ENCODE measurements at places on chromosomes 1 and 21.

- no peak for DNase-seq
Measured at GRCh38 chr1:213425376-213426030, 374.5 kb downstream of the RPS6KC1 start.

DNA sequence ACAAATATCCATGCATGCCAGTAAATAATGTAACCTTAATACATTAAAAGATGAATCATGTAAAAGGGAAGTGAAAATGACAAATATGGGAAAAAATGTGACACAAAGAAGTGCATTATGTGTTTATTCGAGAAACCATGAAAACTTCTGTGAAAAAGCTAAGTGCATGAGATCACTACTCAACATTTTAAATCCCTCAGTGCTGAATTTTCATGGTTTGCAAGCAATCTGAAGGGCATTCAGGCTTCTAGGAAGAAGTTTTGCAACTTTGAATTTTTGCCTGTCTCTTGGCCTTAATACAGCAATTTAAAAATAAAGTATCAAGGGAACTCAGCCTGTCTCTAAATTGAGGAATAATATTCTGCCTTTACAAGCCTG is 78.2 kb downstream of the MAP3K7CL start:
- DNase-seq = no peak

DNA sequence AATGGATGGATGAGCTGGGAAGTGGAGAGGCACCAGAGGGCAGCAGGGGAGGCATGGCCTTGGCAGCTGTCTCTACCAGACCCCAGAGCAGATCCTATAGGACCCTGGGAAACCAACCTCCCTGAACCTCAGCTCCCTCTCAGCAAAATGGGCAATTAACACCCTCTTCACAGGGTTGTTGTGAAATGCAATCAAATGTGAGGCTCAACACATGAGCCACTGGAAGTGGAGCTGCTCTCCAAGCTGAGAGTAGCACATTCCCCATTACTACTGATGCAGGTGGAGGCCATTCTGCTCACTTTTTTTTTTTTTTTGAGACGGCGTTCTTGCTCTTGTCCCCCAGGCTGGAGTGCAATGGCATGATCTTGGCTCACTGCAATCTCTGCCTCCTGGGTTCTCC is 6.5 kb upstream of the SYNC start:
- DNase-seq = no peak

DNA sequence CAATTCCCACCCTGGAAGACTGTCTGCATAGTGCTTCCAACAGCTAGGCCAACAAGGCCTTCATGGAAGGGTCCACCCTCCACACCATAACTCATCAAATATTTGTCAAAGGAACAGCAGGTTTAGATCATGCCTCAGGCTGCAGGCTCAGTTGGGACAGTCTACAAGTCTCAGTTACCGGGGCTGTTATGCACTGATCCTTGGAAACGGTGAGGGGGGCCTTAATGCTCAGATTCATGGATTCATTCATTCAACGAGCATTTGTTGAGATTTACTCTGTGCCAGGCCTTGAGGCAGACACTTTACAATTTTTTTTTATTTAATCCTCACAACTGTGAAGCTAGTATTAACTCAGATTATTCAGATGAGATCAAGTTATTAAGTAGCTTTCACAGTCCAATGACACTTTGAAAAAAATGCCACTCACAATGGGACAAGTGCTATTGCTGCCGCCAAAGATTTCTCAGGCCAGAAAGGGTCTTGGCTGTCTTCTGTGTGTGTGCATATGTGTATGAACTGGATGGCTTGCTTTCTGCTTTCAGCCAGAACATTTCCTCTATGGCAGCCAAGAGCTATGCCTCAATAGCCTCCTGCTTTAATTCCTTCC is 8.9 kb upstream of the C1orf216 start:
- DNase-seq = no peak

GRCh38 chr1:10891091-10891490 is 94.6 kb upstream of the CASZ1 start:
- no peak for DNase-seq

- no peak for DNase-seq
Measured at GRCh38 chr1:168164771-168165170, 14.0 kb upstream of the TIPRL start.

DNA sequence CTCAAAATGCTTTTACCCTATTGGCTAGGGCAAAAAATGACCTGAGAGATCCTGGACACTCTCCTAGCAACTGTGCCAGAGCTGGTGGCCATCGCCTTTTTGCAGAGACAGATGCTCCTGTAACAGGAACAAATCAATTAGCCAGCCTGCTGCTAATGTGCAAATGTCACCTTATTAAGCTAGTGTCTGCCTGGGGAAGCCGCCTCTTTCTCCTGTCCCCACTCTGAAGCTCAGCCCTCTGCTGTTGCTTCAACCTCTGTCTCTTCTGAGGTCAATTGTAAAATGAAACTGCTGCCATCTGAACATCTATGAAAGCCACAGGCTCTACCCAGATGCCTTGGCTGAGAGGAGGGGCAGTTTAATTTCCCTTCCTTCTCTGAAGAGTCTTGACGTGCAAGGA is 85.5 kb upstream of the CACNA1E start:
- DNase-seq = no peak

DNA sequence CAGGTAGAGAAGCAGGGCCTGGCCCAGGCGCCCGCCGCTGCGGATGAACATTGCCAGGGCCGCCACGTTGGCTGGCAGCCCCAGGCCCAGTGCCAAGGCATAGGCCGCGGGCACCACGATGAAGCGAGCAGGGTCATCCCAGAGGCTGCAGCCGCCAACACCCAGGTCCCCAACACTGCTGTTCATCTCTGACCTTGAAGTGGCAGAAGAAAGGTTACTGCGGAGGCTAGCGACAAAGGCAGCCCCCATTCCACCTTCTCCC is 8.0 kb downstream of the TMEM35B start:
- no peak for DNase-seq

DNA sequence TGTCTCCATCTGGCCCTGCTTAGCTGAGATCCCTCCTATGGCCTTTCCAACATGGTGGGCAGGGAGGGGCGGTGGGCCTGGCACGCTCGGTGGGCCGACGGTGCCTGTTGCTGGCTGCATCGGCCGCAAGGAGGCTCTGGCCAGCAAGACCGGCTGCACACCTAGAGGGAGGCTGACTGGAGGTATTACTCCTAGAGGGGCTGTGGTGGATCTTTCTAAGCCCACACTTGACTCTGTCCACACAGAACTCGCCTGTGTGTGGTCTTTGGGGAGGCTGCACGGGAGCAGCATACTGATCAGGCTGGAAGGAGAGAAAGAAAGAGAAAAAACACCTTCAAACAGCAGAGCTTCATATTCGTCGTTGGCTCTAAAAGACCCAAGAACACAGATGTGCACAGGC is 41.7 kb upstream of the ZC3H12A start:
- no peak for DNase-seq

GRCh38 chr1:83882906-83883305 is 116.0 kb downstream of the TTLL7 start:
- DNase-seq = no peak

DNA sequence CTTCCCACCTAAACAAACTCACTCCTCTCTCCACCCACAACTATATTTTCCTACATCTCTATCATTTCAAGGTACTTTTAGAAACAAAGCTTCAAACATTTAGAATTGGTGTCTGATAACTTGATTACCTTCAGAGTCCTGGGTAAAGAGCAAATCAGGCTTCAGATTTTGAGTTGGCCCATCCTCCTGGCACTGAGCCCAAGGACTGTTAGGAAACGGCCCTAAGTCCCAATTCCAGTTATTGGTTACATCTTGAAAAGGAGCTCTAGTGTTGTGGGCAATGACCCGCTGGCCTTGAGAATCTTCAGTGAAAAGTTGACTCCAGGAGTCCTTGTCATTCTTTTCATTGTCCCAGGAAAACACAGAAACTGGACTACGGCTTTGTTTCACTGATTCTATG is 15.1 kb downstream of the MTFR1L start:
- DNase-seq = no peak

- DNase-seq = no peak
Measured at GRCh38 chr1:87279966-87280535, 48.6 kb upstream of the LMO4 start.

DNA sequence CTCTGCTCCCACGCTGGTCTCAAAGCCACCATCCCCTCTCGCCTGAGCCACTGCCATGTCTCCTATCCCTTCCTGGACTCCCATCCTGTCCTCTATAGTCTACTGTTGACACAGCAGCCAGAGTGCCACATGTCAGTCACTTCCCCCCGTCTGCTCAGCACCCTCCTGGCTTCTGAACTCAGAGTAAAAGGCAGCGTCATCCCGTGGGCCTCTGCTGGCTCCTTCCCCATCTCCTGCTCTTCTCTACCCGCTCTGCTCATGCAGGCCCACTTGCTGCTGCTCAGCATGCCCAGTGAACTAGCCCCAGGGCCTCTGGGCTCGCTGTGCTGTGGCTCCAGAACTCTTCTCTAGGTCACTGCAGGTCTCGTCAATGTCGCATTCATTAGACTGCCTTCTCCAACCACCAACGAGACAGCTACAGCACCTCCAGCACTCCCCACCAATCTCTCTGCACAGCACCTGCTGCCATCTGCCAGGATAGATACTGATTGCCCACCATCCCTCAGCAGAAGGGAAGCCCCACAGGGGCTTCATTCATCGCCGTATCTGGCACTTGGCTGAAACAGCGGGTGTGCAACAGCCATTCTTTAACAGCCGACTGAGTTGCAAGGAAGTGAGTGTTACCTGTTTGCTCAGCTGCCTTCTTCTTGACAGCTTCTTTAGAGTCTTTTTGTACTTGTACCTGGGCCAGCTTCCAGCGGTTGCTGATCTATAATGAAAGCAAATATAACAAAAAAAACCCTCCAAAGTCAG is 11.8 kb upstream of the SRM start:
- no peak for DNase-seq

DNA sequence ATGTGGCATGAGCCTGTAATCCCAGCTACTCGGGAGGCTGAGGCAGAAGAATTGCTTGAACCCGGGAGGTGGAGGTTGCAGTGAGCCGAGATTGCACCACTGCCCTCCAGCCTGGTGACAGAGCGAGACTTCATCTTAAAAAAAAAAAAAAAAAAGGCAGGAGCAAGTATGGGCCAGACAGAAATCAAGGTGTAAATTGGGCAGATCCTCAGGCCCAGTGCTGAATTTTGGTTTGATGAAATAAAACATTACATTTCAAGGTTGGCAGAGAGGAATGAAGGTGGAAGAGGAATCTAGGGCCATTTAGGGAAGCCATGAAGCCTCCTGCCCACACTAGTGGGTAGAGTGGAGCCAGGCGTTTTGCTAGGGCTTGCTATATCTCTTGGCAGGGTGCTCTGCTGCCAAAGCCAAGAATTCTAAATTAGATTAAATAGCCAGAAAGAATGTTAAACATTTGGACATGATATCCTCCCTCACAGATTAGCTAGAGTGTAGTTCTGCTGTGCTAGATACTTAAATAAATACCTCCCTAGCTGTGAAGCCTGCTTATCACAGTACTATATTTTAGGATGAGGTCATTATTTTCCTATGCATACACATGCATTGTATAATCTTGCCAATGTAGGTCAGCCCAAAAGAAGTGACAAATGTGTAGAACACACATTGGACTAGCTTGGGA is 16.6 kb upstream of the LGALS8 start:
- no peak for DNase-seq

- DNase-seq = no peak
Measured at GRCh38 chr1:61125263-61125662, 42.9 kb downstream of the NFIA start.

DNA sequence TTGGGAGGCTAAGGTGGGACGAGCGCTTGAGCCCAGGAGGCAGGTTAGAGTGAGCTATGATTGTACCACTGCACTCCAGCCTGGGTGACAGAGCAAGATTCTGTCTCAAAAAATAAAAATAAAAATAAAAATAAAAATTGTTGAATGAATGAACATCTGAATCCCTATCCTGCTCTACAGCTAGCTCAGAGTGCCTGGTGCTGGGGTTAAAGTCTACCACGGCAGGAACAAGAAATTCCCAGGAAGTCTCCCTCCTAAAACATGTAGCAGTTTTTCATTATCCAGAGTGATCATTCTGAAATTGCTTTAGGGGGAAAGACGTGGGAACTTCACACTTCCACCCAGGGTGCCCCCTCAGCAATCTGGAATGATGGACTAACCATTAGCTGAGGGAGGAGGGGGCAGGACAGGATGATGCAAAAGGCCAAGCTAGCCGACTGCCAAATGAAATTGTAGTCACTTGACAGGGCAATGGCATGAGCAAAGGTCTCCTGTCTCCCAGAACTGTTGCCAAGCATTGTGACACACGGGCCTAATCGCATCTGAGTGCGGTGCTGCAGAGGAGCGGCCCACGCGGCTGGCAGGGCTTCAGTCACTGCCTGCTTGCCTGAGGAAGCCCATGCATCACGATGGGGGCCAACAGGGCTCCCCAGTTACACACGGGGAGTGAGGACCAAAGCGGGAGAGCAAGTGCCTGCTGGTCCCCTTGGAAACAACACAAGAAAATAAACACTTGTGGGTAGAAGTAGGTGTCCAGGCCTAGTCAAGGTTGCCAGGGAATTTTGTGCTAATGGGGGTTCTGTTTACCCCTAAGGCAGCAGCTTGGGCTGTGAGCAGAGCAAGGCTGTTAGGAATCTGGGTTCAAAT is 85.7 kb downstream of the NENF start:
- no peak for DNase-seq

DNA sequence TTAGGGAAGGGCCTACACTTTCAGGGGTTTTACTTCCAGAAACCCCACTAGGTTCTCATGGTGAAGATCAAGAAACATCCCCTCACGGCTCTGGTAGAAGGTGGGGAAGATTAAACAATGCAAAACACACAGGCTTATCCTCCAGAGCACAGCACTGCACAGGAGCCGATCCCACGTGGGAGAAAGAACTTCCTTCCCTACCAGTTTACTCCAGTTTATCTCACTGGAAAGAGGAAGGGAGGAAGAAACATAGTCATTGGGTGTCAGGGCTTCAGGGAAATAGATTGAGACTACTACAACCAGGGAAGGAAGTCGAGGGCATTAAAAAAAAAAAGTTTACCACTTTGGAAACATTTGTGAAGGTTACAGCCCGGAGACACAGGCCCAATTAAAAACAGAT is 164.4 kb downstream of the NTPCR start:
- no peak for DNase-seq

DNA sequence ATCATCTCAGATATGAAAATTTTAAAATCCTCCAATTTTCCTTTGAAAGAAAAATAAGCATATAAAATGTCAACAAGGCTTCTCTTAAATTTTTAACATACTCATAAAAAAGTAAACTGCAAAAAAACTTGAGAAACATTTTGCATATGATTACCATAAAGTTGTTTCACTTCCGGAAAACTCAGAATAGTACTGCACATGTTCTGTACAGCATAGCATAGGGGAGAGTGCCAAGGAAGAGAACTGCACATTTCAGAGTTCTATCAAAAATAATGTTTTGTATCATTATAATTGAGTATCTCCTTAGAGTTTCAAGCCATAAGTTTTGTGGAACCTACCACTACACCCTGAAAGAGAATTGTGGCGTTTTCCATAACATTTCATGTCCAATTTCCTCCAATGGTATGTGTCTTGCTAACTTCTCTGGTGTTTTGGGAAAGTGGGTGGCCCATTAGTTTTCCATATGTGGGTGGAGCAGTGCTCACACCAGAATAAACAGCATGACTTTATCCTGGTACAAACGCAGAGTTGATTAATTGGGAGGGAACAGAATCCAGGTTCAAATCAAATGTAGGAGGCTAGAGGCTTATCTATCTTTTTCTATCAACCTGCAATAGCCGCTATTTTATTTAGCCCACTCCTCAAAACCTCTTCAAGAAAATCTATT is 430.9 kb downstream of the LMO4 start:
- no peak for DNase-seq

GRCh38 chr1:8563944-8564537 is 246.1 kb downstream of the SLC45A1 start:
- DNase-seq = no peak

All from iPS DF 6.9 (cell line).